Activated T-helper 1 cell treated with anti-CD3 and anti-CD28 coated beads, Interleukin-2, amount 50 U/mL, for 16 hours (primary cell): ENCODE measurements at places on chromosomes 4 and X.

DNA sequence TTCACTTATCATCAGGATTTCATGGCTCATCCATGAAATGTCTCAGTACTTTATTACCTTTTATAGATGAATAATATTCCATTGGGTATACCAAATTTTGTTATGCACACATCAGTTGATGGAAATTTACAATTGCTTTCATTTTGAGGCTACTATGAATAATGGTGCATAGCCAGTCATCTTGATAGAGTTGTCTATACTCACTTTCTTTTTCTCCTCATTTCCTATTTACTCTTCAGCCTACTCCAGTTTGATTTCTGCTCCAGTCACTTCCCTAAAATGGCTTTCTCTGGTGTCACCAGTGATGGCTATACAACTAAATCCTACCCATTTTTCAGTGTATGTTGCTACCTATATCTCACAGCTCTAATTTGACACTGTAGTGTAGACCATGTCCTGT, 743.5 kb upstream of the MAGEB2 start:
- DNase-seq = no peak

DNA sequence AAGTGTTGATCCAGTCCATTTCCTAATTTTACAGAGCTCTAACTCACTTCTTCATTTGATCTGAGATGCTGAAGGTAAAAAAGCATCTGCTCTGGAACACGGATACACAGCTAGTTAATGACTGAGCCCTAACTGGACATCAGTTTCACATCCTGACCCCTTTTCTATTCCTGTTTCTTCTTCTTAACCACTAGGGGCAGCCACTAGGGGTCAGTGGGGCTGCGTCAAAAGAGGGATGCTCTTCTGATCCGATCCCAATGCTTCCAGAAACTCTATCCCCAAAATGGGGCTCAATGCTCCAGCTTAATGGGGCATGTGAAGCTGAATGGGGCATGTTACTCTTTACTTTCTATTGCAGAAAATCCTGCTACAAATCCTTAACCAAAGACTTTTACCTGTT, 33.4 kb upstream of the PHKA2 start:
- DNase-seq = no peak

GRCh38 chr4:41400296-41400695, 137.7 kb upstream of the LIMCH1 start:
- DNase-seq = no peak

DNA sequence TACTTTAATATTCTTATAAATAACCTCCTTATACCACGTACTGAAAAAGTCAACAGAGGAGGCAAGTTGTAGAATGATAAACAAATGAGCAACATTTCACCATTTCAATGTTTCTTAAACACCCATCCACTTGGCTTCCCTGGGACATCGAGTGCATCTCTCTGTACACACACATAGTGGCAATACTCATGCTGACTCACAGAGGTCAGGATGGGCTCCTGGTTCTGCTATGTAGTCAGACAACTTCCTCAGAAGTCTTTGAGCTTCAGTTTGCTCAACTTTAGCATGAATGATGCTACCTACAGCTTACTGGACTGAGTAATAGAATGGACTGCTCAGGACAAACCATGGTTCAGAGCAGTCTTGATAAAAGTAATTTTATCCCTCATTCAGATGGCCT, 56.9 kb downstream of the MAD2L1 start:
- no peak for DNase-seq

- DNase-seq = no peak
These were observed 182.1 kb downstream of the MOSPD2 start for GRCh38 chrX:15055146-15055930.

DNA sequence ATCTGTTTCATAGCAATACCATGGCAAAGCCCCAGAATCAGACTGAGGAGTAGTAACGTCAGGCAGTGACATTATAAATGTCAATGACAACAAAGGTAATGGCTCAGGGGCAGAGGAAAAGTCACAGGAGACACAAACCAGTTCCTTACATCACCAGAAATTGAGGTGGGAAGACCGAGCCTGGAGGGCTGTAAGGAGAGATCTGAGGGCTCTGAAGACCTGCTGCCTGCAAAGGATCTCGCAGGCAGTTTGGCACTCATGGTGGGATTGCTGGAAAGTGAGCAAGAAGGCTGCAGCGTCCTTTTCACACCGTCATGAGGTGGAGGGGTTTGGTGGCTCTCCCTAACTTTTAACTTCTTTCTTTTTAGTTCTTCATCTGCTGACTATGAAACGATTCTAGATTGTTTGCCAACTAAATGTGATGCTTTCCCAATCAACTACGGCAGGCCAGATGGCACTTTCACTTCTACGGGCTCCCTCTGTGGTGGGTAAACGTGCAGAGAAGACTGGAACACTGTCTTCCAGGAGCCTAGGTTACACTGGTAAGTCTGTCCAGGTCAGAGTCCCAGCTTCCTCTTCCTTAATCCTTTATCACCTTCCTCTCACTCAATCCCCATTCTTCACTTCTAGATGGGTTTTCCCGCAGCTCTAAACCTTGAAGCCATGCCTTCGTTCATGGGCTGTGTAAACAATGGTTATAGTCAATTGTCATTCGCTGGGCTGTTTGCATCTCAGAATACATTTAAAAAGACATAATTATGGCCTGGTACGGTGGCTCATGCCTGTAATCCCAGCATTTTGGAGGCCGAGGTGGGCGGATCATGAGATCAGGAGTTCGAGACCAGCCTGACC, 58.2 kb downstream of the TBC1D9 start:
- DNase-seq = no peak

DNA sequence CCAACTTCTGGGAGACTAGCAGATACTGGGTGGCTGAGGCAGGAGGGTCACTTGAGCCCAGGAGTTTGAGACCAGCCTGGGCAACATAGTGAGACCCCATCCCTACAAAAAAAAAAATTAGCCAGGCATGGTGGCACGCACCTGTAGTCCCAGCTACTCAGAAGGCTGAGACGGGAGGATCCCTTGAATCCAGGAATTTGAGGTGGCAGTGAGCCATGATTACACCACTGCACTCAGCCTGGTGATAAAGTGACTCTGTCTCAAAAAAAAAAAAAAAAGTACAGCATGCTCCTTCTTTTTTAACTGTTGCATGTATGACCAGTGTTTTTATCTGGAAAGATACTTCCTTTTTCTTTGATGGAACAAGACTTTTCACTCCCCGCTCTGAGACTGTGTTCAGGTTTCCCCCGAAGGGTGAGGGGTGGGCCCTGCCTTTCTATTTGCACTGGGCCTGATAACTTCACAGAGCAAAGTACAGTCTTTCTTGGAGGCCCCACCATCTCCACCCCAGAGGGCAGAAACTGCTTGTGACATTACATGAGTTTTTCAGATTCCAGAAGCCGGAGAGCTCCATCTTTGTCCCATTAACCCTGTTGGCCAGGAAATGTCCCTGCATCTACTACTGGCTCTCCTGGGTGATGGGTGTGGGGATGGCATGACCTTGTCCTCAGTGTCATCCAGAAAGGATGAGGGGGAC, 35.2 kb downstream of the NYX start:
- no peak for DNase-seq

DNA sequence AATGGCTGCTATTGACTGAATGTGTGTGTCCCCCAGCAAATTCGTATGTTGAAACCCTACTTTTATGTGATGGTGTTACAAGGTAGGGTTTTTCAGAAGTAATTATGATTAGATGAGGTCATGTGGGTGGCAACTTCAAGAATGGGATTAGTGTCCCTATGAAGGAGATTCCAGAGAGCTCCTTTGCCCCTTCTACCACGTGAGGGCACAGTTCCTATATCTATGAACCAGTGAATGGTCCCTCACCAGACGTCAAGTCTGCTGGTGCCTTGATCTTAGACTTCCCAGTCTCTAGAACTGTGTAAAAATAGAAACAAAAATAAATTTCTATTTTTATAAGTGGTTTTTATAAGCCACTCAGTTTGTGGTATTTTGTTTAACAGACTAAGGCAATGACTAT, 1137.6 kb upstream of the IGFBP7 start:
- DNase-seq = no peak

DNA sequence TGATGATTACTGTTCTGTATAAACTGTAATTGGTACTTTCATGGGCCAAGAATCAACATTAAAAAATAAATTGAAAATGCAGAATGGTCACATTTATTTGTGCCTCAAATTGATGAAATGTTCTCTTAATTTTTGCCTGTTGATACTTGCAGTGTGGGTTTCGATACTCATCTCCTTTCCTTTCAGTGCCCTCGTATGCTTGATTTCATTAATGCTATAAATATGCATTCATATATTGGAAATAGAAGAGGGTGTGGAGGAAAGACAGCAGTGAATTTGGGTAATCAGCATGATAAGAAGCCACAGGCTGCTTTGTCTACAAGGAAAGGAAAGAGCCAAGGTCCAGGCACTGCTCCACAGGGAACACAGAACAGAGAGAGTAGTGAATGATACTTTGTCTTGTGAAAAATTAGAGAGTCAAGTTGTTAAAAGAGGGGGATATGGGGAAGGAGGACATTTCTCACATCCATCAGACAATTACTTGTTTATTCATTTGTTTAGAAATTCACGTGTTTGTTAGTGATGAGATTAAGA, 1.0 kb upstream of the DDX60 start:
- no peak for DNase-seq

DNA sequence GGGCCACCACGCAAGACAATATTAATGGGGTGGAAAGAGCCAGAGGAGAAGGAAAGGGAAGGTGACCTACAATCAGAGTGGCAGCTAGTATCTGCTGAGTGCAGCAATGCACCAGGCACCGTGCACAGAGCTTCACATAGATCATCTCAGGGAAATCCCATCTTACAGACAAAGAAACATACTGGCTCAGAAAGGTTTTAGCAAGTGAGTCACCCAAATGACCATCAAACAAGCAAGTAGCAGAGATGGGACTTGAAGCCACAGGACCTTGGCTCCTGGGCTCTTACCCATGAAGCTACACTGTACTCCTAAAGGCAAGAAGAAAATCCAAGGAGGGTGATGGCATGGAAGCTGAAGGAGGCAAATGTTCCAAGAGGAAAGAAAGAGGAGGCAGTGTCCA, 6.8 kb downstream of the ANXA5 start:
- no peak for DNase-seq

DNA sequence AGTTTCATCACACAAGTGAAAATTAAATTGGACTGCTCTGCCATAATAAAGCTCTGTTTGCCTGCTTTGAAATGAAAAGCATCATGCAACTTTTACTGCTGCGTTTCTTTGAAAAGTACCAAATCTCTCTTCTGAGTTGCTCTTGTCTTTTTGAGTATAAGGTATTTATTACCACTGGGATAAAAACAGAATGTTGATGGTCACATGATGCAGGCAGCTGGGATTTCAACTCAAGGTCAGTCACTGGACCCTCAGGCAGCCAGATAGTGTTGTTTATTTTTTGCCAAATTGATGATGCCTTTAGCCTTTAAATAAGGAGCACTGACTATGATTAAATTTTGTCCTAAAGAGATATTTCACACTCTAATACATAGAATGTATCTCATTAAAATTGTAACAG, 32.7 kb downstream of the DMD start:
- no peak for DNase-seq

GRCh38 chr4:11312389-11312788, 116.3 kb downstream of the HS3ST1 start:
- no peak for DNase-seq

DNA sequence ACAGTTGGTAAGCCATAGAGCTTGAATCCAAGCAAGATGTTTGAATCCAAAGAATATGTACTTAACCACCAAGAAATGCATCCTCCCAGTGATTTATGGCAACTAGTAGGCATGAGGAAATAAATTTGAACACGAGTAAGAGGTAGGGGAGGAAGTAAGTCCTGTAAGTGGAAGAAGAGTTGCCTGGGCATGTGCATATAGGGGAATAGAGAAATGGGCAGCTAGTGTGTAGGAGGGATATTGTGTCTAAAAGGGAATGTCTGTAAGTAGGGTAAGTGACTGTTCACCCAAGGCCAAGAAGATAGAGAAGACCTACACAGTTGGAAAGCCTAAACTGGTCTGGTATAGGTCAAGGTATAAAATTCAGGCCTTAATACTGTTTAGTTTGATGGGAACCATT, 4.6 kb downstream of the SH3BGRL start:
- DNase-seq = no peak

DNA sequence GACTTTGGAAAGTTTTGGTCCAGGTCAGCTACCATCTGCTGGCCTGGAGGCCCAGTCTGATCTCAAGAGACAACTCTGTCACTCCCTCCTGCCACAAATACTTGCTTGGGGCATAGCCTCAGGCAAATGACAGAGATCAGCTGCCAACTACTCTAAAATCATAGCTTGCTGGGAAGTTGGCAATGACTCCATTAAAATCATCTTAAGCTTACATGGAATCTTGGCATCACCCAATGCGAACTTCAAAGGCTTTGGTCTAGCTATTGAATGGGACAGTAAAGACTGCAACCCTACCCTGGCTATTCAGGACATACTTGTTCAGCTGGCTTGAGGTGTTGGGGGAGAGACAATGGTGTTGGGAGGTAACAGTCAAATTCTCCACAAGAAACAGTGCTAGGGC, 7.0 kb upstream of the USO1 start:
- no peak for DNase-seq

- no peak for DNase-seq
These were observed 7.4 kb upstream of the RELL1 start for GRCh38 chr4:37693450-37694190.

- DNase-seq = no peak
These were observed 16.2 kb upstream of the S100G start for GRCh38 chrX:16633754-16634153.

- no peak for DNase-seq
These were observed 109.1 kb downstream of the PTTG2 start for GRCh38 chr4:38069271-38069760.

DNA sequence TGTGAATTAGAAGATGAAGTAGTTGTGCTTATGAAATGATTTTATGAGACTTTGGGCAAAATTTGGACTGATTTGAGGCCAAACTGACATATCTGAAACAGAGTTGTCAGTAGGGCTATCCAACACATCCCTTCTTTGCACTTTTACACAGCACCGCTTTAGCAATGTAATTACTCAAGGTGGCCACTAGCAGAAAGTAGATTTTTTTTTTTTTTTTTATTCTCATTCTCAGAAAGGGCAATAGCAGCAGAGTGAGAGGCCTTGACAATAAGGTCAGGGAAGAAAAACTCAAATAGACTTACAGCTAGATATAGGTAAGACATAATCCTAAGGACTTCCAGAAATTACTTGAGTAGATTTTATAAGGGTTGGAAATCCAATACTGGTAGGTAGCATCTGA, 414.3 kb downstream of the NAP1L3 start:
- no peak for DNase-seq

- no peak for DNase-seq
These were observed 4.6 kb downstream of the PNMA5 start for GRCh38 chrX:152989292-152989658.

- DNase-seq = no peak
These were observed 792.2 kb downstream of the ADGRL3 start for GRCh38 chr4:61992351-61992750.

DNA sequence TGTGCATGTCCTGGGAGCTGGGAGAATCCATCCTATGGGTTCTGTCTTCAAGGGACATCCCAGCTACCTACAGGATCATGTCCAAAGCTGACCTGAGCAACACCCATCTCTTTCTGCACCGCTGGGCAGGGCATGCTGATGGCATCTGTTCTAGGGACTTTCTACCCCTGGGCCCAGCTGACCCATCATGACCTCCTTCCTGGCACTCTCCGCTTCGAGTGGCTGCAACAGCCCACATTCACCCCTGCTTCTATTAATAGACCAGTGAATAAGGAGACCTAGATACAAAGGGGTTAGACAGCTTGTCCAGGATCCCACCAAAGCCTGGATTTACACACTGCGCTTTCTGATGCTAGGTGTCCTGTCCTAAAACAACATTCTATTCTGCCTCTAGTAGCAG, 44.6 kb upstream of the GPR173 start:
- no peak for DNase-seq

- no peak for DNase-seq
These were observed 76.2 kb upstream of the PLAC1 start for GRCh38 chrX:134734466-134734952.
